Muscle of leg (tissue), 16 donors: ENCODE measurements at places on chromosomes 2 and 18. TPM values are rescaled to one million over a fixed set of nuclear protein-coding genes. Genes with fewer than 3 reads are reported as not detected.

DNA sequence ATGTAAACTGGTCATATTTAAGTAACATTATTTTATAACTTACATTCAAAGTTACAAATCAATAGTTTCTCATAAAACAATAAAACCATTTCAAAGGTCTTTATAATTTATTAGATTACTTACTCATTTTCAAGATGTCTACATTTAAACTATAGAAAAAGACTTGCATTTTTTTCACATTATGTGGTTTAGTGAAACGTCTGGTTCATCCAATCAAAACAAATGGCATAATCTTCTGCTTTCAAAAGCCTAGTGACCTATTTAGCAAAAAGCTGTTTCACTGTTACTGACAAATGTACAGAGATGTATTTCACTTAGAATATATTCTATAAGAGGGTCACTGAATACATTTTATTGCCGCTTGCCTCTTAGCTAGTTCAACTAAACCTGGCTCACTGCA lies 49.3 kb upstream of the MCM6 start:
- DNase-seq, result no peak

- peak; percentile 30 for DNase-seq
Measured at GRCh38 chr18:57002627-57003026, 144.3 kb upstream of the BOD1L2 start.

GRCh38 chr2:88690591-88691338 lies 708 bp upstream of the RPIA start:
- no peak for DNase-seq

GRCh38 chr2:119136093-119136492 lies 22.5 kb downstream of the C1QL2 start:
- no peak for DNase-seq

Gene FEV
- 0.54 TPM for polyA plus RNA-seq

Gene SCN3A
- 0.57 TPM for polyA plus RNA-seq

Gene DNAJC27
- 5.3 TPM for polyA plus RNA-seq
